HuH-7 (cell line): ENCODE measurements at places on chromosomes 11 and 22.

DNA sequence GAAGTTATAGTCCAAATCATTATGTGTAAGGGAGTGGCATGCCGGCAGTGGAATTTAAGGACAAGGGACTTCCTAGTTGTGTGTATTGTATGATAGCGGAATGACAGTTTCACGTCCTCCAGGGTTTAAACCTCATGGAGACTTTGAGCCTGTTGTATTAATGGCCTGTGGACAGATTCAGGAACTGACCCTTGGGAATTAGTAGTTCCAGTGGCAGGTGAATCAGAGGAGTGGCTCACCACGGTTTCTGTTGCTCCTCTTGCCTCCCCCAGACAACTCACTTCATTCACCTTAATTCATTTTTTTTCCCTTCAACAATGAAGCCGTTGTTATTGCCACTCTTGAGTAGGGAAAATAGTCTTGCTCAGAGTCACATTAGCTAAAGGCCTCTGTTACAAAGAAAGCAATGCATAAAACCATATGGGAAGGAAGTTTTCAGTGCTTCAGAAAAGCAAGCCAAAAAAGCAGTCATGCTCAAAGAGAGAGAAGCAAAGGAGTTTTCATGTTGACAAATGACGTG, 22.6 kb downstream of the AMOTL1 start:
- DNase-seq, result no peak

GRCh38 chr22:34972191-34972897, 93.6 kb upstream of the ISX start:
- DNase-seq, result no peak

GRCh38 chr11:134503596-134503995, 91.6 kb upstream of the B3GAT1 start:
- no peak for DNase-seq

DNA sequence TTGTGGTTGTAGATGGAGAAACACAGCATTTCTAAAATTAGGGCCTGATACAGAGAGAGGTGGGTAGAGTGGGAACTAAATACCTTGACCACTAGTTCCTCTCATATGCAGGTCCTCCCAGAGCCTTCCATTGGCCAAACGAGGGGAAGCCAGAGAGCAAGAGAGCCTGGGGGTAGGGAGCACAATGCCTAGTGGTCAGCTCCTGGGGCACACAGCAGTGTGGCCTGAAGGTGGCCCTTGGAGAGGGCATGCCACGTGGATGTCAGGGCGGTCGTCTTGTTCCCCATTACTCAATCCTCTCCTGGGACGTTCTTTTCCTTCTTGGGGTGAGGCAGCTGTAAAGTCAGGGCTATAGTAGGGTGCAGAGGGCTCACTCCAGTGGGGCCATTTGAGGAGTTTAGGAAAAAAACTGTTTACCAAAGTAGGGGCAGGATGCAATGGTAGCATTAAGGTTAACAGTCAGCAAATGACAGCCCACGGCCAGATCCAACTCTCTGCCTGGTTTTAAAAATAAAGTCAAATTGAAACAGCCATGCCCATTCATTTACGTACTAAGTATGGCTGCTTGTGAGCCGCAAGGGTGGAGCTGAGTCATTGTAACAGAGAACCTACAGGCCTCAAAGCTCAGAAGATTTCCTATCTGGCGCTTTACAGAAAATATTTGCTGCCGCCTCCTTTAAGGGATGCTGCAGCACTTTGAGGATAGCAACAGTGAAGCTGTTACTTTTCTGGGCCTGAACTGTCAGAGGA, 7.6 kb downstream of the MYO18B start:
- DNase-seq, result no peak

DNA sequence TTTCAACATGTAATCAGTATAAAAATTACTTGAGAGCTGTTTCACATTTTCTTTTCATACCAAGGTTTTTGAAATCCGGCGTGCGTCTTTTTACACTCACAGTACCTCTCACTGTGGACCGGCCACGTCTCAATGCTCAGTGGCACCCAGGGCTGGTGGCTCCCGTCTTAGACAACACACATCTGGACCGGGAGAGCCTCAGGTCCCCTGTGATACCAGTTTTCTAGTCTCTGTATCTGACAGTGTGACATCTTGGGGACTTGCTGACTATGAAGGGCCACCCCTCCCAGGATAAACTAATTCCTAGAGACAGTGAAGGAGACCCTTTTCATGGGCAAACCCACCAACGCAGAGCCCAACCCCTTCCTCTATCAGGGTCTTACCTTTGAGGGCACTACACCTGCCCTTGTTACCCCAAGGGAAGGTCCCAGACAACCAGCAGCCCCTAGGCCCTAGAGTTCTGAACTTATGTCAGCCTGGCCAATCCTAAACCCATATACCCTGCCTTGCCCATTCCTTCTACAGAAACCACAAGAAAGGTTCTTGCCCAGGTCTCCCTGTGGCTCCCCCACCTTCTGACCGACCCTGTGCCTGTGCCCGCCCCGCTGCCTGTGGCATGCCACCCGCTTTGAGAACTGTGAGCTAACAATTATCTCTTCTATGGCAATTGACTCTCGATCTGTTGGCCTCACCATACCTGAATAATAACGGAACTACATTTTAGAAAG, 6.1 kb upstream of the ASCL2 start:
- DNase-seq, result no peak

DNA sequence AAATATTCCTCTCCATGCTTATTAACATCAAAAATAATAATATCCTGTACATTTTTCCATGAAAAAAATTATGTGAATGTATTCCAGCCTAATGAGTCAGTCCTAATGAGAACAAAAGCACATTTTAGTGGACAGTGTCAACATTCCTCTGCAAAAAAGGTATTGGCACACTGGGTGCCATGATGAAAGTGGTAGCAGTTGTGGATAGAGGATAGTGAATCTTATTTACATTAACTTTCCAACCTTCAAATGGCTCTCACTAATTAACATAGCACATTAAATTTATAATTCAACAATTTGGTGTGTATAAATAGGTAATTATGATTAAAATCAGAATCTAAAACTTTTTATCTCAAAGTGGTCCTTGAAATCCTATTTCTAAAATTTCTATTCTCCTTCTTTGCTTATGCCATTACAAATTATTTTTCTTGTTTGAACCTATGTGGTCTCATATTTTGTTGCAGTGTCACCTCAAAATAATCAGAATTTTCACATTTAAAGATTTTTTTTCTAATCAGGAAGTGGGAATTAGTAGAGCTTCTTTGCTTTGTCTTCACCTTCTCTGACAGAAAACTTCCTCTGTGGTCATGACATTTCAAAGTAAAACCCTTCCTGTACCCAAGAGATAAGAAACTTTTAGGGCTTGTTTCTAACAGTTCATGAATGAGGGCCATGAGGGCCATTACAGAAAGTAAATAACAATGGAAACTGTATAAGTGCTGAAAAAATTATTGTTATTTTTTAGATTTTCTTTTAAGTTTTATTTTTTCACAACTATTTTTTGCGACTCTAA, 18.7 kb downstream of the SOX6 start:
- DNase-seq, result no peak

- DNase-seq, result no peak
Measured at GRCh38 chr11:123211149-123211852, 16.3 kb upstream of the CLMP start.

GRCh38 chr11:85316967-85317366, 310.2 kb downstream of the DLG2 start:
- no peak for DNase-seq

DNA sequence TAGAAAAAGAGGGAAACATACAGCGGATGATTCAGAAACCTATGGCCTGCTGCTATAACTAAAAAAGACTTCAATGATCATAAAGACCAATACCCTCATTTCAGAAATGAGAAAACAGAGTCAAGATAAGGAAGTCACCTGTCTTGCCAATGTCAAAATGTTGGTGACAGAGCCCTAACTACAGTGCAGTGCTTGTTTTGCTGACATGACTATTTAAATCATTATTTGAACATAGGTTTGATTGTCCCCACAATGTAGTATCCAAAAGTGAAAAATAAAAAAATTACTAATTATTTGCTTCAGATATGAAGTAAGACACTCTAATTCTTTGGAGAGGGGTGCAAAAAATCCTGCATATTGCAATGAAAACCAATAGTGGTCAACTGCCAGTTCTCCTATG, 115.7 kb downstream of the SOX6 start:
- no peak for DNase-seq

DNA sequence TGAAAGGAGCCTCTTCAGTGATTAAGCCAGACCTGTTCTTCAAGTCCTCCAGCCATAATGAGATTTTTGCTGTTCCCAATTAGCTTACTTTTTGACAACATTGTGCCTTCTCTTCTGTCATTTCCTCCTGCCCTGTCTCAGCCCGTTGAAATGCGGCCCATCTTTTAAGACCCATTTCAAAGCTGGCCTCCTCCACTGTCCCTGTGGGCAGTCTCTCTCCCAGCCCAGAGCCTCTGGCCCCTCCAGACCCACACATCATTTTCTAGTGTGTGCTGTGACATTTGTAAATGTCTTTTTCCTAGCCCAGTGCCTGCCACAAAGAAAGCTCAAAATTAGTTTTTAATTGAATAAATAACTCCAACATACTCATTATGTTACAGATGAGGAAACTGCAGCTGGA, 70.9 kb downstream of the BUD13 start:
- DNase-seq, result no peak

GRCh38 chr11:31340903-31341572, 28.5 kb downstream of the DCDC1 start:
- DNase-seq, result peak; percentile 39

- no peak for DNase-seq
Measured at GRCh38 chr11:124728134-124728533, 11.6 kb upstream of the NRGN start.

- DNase-seq, result no peak
Measured at GRCh38 chr11:116928102-116928777, 90.8 kb upstream of the APOA1 start.

- DNase-seq, result no peak
Measured at GRCh38 chr22:31892080-31892433, 52.3 kb upstream of the YWHAH start.

DNA sequence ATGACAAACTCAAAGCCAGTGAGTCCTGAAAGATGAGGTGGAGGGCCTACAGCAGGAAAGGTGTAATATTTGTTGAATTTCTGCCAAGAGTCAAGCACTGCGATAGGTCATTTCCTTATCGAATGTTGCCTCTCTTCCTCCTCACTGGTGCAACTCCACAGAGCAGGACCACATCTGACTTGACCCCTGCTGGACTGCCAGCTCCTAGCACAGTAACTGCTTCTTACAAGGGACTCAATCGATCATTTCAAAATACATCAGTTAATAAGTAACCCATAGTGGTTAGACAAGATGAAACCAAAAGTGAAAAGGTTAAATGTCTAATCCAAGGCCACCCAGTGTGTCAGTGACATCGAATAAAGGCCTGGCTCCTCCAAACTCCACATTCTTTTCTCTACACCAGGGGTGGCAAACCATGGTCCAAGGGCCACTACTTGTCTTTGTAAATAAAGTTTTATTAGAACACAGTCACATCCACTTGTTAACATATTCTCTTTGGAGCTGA, 98.5 kb upstream of the CSNK2A3 start:
- peak; percentile 61 for DNase-seq

GRCh38 chr11:100182350-100182749, 504.7 kb upstream of the ARHGAP42 start:
- DNase-seq, result no peak

DNA sequence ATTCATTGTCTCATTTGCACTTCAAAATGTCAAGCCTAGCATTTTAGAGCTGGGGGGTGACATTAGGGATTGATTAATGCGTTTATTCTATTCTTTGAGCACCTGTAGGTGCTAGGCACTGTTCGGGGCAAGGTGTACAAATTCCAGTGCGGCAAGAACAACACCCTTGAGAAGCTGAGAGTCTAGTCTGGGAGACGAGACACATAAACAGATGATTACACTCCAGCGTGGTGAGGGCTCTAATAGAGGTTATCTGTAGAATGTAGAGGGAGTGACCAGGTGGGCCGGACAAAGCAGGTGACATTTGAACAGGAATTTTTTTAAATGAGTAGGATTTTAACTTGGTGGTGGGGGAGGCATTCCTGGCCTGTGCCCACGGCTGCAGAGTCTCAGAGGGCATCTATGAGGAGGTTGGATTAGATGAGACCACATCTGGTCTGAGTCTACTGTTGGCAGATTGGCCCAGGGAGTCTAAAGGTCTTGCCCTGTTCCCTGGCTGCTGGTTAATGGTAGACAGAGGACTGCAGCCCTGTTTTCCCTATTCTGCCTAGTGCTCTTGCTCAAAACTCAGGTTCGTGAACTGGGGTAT, 970 bp downstream of the CAT start:
- DNase-seq, result no peak

DNA sequence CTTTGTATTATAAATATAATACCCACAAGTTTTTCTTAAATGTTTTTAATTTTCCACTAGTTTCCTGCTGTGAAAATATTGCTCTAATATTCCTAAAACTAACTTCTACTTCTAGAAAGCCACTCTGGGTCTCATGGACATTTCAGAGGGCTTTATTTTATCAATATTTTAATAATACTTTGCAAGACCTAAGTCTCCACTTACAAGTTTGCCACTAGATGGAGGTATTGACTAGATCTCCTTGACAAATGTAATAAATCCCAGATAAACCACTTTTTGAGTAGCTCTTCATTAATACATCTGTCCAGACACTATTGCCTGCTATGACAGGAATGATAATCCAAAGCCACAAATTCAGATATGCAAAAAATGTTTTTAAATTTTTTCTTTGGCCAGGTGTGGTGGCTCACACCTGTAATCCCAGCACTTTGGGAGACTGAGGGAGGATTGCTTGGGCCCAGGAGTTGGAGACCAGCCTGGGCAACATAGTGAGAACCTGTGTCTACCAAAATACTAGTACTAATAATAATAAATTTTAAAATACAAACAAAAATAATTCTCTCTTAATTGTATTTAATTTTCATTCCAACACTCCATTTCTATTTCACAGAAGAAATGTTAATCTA, 3.5 kb upstream of the ACAT1 start:
- peak; percentile 44 for DNase-seq

- no peak for DNase-seq
Measured at GRCh38 chr11:60345489-60345888, 18.4 kb downstream of the MS4A6E start.

GRCh38 chr11:117903505-117904382, 25.5 kb downstream of the TMPRSS13 start:
- DNase-seq, result no peak

GRCh38 chr11:75431533-75432525, 1.2 kb downstream of the KLHL35 start:
- DNase-seq, result no peak

GRCh38 chr22:38481162-38481870, 13.4 kb downstream of the KDELR3 start:
- no peak for DNase-seq

- DNase-seq, result no peak
Measured at GRCh38 chr11:17743808-17744119, 9.2 kb downstream of the KCNC1 start.

- no peak for DNase-seq
Measured at GRCh38 chr11:79150966-79151365, 289.9 kb downstream of the TENM4 start.

DNA sequence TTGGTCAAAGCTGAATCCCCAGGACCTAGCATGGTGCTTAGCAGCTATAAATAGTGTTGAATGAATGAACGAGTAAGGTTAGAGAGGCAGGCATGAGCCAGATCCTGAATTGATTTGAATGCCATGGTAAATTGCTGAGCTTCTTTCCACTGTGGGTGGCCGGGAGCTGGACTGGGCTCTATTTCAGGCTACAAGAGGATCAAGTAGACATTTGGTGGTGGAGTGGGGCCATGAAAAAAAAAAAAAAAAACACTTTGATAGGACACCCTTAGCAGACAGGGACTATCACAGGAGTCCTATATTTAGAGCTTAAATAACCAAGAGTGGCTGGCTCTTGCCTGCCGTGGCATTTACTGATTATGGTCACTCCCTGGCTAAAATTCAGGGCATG, 77.6 kb downstream of the MIAT start:
- no peak for DNase-seq
